ENCODE measurements at places on chromosomes 1 and 21. TPM values are rescaled to one million over a fixed set of nuclear protein-coding genes. Genes with fewer than 3 reads are reported as not detected.

Gene HLX
- total RNA-seq = 11.0 TPM

Gene CFHR2
- 0.44 TPM for total RNA-seq

Gene CALML6
- total RNA-seq = not detected

Gene TSPAN2
- 12.0 TPM for total RNA-seq

Gene PLA2G5
- total RNA-seq = not detected

Gene IGFN1
- not detected for total RNA-seq

Gene TRABD2B
- total RNA-seq = not detected

Gene PEX11B
- 16.4 TPM for total RNA-seq

Gene LCE2A
- total RNA-seq = not detected

Gene SRSF4
- 119 TPM for total RNA-seq

Gene GLMN
- 13.9 TPM for total RNA-seq

Gene ATP1A4
- not detected for total RNA-seq

Gene CNIH3
- total RNA-seq = 1.0 TPM

Gene ARTN
- total RNA-seq = 0.51 TPM

Gene PRDM16
- total RNA-seq = 0.05 TPM

Gene NBPF15
- total RNA-seq = 259 TPM

Gene KLF17
- total RNA-seq = not detected

Gene C1QC
- total RNA-seq = not detected

Gene SLC9C2
- total RNA-seq = not detected

Gene GPN2
- 22.1 TPM for total RNA-seq

Gene BATF3
- total RNA-seq = 1.1 TPM

Gene THEMIS2
- 48.8 TPM for total RNA-seq

Gene RNU1-3
- 3,337 TPM for total RNA-seq

Gene ZFP69B
- total RNA-seq = 8.3 TPM

Gene FBXO28
- 25.2 TPM for total RNA-seq

Gene TMEM234
- total RNA-seq = 15.9 TPM

Gene ZYG11A
- total RNA-seq = not detected

Gene KCNK1
- not detected for total RNA-seq

Gene MRPL24
- 19.1 TPM for total RNA-seq

Gene RAB42
- 1.2 TPM for total RNA-seq

Gene POTED
- total RNA-seq = not detected

Gene GBP6
- total RNA-seq = 2.8 TPM

Gene GPR61
- 0.42 TPM for total RNA-seq

Gene TCHH
- not detected for total RNA-seq

Gene DISP1
- total RNA-seq = 4.6 TPM

Gene CTBS
- 19.0 TPM for total RNA-seq

Gene CELA3A
- total RNA-seq = not detected

Gene CFAP107
- not detected for total RNA-seq

Gene COQ8A
- 54.4 TPM for total RNA-seq

Gene P3H1
- 32.5 TPM for total RNA-seq

Gene MAP3K7CL
- total RNA-seq = 2.7 TPM

Gene GATAD2B
- total RNA-seq = 73.7 TPM

Gene PLA2G2F
- total RNA-seq = not detected

Gene SYT14
- total RNA-seq = not detected

Gene AUNIP
- total RNA-seq = 0.83 TPM

Gene TNFRSF1B
- total RNA-seq = 278 TPM

Gene GUK1
- 152 TPM for total RNA-seq

Gene TFAP2E
- 4.2 TPM for total RNA-seq

Gene CD1E
- not detected for total RNA-seq

Gene TSACC
- not detected for total RNA-seq

Gene MSH4
- total RNA-seq = 0.49 TPM

Gene SRGAP2B
- total RNA-seq = 37.3 TPM

Gene BARHL2
- total RNA-seq = not detected

Gene INSRR
- not detected for total RNA-seq

Gene THEM5
- not detected for total RNA-seq

Gene OR2L13
- not detected for total RNA-seq

Gene PERM1
- total RNA-seq = not detected
